HCT116 (cell line): ENCODE measurements at places on chromosomes 16 and 17.

DNA sequence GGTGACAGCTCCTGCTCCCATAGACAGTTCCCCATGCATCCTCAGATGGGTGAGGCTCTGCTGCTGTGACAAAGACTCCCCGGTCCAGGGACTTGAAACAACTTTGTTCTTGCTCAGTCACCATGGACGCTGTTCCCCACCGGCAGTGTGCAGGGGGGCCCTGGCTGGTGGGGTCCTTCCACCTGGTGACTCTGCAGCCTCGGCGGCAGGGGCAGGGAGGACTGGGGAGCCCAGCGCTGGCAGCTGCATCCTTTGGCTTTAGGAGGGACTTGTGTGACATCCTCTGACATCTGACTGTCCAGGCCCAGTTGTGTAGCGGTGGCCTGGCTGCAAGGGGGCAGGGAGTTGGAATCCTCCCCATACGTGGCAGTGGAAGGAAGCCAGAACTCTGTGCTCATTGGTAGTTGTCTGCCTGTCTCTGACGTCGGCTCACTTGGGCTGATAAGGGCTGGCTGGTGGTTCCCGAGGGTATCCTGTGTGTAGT, 107.3 kb downstream of the CMIP start:
- no peak for DNase-seq

- no peak for DNase-seq
Measured at GRCh38 chr17:40323391-40324381, 14.7 kb downstream of the RARA start.

DNA sequence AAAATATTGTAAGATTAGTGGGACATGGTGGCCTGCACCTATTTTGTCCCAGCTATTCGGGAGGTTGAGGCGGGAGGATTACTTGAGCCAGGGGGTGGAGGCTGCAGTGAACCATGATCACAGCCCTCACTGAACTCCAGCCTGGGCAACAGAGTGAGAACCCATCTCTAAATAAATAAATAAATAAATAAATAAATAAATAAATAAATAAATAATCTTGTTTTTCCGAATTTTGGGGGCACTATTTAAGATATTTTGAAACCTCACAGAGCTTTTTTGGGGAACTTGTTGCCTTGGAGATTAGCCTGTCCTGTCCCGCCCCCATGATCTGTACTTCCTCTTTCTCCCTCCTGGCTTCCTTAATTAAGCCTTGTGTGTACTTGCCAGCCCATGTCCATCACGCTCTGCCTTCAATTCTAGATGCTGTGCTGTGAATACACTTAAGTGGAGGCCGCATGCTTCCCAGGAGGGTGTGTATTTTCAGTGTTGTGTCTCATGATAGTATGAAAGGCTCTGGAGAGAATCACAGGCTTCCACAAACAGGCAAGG, 4.4 kb downstream of the LGALS9 start:
- no peak for DNase-seq

DNA sequence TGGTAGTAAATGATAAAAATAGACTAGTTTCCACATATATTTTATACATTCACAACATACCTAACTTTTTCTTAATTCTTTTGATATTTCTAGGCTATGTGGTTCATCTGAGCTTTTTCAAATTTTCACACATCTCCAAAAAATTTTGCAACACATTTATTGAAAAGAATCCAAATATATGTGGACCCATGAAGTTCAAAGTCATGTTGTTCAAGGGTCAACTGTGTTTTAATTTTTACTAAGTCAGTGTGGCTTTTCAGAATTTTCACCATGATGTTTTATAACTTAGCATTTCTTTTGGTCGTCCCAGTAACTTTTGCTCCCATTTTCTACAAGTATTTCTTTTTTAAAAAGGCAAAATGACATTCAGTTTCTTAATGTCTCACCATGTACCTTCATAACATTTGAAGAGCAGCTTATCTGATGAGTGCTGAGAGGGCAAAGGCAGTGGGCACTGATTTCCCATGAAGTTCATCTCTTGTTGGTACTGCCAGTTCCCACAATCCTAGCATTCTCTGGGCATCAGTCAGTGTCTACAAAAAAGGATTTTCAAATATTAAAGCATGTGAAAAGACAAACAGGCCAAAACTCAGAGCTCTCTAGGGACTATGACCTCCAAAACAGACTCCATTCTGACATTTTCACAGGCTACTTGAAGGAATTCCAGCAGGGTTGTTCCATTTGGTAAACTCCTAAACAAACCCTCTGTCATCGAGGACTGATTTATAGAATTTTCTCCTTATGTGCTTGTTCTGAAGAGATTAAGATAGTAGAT, 80.3 kb downstream of the MRTFB start:
- DNase-seq, result no peak

DNA sequence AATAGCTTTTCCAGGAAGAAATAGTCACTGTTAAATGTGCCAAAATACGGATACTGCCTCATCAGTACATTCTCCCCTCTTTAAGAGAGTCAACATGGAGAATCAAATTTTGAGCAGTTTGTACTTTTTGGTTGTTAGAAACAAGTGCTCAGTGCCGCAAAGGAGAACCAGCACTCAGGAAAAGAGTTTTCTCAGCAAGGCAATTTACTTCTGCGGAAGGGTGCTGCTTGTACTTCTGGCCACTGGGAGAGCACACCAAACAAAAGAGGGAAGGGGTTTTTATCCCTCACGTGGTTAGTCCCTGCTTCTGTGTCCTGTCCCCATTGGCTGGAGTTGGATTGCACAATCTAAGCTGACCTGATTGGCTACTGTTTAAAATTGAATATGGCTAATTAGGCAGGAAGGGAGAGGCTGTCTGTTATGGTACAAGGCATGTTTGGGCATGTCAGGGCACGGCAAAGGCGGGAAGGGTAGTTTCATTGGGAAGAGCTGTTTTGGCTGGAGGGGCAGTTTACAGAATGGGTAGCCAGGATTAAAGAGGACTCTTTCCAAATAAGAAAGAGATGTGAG, 499.3 kb downstream of the CDH13 start:
- no peak for DNase-seq

GRCh38 chr16:49498264-49498663, 124.7 kb downstream of the C16orf78 start:
- no peak for DNase-seq

GRCh38 chr16:17230932-17231581, 239.7 kb downstream of the XYLT1 start:
- DNase-seq, result no peak

GRCh38 chr16:84059111-84059510, 16.5 kb upstream of the SLC38A8 start:
- DNase-seq, result no peak

GRCh38 chr16:48533931-48534330, 76.0 kb downstream of the N4BP1 start:
- DNase-seq, result no peak

DNA sequence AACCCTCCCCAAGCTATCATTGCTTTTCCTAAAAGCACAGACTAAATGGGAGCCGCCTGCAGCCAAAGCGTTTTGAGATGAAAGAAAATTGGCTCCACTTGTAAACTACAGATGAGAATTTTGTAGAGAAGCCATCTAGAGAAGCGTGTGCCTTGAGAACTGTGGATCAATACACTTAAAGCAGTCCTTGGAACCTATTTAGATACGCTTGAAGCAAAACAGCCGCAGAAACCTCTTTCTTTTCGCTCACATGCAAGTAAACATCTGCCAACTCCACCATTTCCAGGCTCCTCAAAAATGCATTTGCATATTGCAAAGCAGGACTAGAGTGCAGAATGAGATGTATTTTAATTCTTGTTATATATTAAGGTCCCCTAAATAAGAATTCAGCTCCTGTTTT, 13.1 kb downstream of the KIAA0513 start:
- DNase-seq, result no peak

DNA sequence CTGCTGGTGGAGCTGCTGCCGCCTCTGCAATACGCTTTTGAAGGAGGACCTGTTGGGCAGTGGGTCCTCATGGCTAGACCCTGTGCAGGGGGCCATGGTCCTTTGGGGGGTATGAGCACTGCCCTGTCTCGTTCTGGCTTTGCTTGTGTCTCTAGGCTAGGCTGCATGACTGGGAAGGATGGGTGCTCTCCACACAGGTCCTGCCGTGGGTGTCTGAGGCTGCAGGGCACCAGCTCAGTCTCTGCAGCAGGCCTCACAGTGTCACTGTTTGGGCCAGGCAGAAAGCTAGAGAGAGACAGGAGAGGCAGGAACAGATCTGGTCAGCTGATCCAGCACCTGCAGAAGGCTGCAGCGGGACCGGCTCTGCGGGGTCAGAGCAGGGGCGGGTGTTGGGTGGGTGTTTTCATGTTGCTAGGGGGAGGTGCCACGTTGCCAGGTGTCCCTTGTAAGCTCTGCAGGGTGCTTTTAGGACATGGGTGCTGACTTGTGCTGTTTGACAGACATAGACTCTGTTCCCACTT, 111.4 kb downstream of the SNX29 start:
- no peak for DNase-seq

- DNase-seq, result no peak
Measured at GRCh38 chr17:79039171-79039570, 15.2 kb downstream of the C1QTNF1 start.

GRCh38 chr17:57568340-57568739, 176.8 kb downstream of the CCDC182 start:
- DNase-seq, result no peak

- no peak for DNase-seq
Measured at GRCh38 chr17:63399856-63400255, 46.2 kb downstream of the CYB561 start.

DNA sequence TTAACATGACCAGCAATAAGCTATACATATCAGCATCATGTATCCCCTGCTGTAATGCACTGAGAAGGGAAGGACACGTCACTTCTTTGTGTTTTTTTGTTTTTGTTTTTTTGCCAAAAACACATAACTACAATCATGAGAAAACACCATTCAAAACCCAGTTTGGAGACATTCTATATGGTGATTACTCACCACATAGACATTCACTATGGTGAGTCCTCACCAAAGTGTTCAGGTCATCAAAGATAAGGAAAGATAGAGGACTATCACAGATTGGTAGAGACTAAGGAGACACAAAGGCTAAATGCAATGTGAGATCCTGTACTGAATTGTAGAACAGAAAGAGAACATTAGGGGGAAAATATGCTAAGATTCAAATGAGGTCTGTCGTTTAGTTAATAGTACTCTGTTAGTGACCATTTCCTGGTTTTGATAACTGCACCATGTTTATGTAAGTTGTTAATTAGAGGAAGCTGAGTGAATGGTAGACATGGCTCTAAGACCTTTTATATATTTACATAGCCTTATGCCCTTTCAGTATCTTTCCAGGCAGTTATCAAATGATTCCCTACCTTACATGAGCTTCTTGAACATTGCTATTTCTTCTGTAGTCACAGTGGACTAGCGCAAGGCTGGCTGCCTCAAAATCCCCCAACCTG, 46.6 kb downstream of the PIK3R5 start:
- no peak for DNase-seq

DNA sequence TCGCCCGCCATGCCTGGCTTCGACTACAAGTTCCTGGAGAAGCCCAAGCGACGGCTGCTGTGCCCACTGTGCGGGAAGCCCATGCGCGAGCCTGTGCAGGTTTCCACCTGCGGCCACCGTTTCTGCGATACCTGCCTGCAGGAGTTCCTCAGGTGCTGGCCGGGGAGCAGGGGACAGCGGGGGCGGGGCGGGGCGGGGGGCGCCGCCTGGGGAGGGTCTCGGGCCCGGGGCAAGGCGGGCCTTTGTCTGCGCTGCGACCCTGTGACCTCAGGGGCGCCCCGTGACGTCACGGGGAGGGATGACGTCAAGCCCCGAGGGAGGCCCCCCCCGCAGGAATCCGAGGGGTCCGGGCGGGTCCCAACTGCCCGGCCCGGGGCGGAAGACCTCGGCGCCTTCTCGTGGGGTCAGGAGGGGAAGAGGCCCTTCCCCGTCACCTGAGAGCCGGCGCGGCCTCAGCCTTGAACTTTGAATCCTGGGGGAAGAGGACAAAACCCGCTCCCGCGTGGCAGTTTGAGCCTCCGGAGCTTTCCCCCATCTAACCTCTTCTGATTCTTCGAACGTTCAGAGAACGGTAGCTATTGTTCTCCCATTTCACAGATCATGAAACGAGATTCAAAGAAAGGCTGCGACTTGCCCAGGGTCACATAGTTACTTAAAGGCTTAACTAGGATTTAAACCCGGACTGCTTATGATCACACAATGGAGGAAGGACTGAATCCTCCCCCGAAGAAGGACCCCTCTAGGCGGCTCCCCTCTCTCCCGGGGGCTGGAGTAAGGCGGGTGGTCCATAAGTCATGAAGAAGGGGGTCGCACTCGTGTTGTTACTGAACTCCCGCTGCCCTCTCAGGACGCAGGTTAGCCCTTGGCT, 527 bp downstream of the TRAF4 start:
- DNase-seq, result no peak

DNA sequence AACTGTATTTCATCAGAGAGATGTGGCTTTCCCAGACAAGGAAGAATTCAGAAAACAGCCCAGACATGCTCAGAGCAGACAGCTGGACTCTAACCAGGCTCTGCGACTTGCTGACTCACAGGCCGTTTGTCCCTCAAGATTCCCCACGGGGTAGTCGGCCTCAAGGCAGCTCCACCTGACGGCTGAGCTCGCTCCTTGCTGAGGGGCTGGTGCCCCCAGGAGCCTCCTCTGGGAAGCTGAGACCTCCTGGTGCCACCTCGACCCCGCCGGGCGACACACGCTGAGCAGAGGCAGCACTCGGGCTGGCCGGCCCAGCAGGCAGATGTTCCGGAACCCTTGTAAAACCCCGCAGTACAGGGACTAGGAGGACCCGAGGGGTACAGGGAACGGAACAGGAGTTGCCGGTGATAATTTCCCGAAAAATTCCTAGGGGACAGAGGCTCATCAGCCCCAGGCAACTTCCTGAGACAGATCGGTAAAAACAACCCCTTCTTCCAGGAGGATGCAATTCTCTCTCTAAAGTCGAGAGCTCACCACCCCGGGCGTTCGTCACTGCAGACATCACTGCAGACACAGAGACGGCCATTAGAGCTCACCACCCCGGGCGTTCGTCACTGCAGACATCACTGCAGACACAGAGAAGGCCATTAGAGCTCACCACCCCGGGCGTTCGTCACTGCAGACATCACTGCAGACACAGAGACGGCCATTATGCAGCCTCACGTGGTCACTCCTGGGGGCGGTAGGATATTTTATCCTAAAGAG, 19.9 kb downstream of the RPH3AL start:
- DNase-seq, result no peak
